ENCODE measurements at places on chromosomes 11 and 22.
A peak's percentile ranks its signal among the peaks of the same experiment; 100 is the strongest.

- no peak for DNase-seq
These were observed 153.3 kb upstream of the RAG2 start for GRCh38 chr11:36751335-36751781.

DNA sequence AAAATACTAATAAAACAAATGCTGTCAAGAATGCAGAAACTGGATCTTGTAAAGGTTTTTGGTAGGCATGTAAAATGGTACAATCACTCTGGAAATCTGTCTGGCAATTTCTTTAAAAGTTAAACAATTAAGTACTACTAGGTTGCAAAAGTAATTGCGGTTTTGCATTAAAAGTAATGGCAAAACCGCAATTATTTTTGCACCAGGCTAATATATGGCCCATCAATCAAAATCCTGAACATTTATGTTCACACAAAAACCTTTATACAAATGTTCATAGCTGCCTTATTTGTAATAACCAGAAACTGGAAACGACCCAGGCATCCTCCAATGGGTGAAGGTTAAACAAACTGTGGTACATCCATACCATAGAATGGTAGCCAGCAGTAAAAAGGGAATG is 24.6 kb upstream of the ZDHHC13 start:
- no peak for DNase-seq

DNA sequence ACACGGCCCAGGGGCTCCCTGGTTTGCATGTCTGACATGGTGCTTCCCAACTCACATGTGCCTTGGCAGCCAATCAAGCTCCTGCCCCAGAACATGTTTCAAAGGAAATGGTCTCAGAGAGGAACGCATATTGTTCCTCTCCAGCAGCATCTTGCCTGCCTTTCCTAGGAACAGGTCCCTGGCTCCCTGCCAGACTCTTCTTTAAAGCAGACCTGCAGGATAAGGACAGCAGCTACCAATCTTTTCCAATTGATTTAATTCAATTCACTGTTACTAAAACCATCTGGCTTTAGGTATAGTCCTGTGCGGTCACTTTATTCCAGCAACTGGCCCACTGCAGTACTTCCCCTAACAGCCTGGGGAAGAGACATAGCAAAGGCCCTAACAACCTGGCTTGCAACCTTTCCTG is 79.9 kb downstream of the AMBRA1 start:
- no peak for DNase-seq

- no peak for DNase-seq
These were observed 25.1 kb downstream of the ADAMTS8 start for GRCh38 chr11:130403271-130403804.

DNA sequence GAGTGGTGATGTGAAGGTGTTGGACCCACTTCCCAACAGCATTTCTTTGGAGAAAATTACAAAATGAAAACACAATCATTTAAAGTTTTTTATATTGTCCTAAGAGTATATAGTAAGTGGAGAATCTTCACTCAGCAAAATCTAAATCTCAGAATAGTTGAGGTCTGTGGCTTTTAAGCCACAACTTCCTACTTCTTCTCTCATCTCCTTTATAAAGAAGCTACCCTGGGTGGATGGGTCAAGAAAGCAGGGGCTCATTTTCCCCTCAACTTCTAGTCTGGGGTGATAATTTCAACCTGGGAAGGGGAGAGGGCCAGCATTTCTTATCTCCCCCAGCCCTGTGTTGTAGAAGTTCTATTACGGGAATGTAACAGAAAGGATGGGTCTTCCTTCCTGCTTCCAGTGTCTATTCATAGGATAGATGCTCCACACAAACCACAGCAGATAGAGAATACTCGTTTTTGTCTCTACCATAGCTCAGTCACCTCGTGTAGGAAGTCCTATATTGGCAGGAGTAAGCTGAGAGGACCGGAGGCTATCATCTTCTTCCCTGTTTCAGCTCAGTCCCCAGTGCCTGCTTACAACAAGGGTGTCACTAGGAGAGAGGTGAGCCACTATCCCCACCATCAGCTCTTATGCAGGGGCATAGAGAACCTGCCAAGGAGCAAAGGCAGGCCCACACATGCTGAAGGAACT is 341.5 kb downstream of the CASP12 start:
- DNase-seq, result no peak

GRCh38 chr11:35323076-35323868 is 96.1 kb downstream of the SLC1A2 start:
- DNase-seq, result no peak

DNA sequence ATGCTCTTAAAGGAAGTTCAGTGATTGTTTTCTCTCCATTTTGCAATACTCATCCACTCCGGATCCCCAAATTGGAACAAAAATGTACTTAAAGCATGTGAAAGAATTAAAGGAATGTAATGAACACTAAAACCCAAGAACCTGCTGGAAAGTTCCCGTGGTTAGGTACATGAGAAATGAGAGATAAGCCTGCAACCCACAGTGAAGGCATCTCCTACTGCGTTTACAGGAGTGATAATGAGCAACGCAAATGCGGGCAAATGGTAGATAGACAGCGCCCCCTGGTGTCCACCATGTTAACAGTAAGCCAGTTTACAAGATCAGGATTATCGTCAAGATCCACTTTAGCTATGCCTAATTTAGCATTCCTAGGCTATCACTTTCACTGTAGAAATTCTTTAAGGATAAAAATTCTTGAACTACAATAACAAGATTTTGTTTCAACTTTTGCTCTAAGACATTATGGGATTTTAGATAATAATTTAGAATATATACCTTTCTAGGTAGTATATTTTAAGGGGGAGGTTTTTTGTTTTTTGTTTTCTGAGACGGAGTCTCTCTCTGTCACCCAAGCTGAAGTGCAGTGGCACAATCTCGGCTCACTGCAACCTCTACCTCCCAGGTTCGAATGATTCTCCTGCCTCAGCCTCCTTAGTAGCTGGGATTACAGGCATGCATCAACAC is 29.9 kb downstream of the ALG9 start:
- peak; percentile 85 for DNase-seq

- DNase-seq, result no peak
These were observed 35.0 kb upstream of the SLC25A1 start for GRCh38 chr22:19213442-19214077.

GRCh38 chr11:32297611-32298011 is 137.7 kb downstream of the WT1 start:
- peak; percentile 61 for DNase-seq

DNA sequence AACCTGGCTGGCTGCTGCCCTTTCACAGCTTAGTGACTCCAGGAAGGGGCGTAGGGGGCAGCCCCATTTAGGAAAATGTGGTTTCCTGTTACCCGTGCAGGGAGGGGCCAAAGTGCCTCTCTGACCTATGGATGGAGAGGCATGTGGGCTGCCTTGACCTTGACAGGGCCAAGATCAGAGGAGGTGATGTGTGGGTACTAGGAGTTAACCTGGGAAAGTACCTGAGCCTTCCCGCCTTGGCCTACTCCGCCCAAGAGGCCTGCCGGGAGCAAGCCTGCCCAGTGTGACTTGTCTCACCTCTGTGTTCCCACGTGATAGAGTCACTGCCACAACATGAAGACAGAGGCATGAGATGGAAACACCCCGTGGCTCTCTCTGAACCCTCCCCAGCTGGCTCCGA is 33.4 kb downstream of the GRAMD4 start:
- no peak for DNase-seq

- DNase-seq, result no peak
These were observed 15.7 kb downstream of the RAC2 start for GRCh38 chr22:37228106-37229011.

- DNase-seq, result peak; percentile 73
These were observed 2.6 kb downstream of the C11orf21 start for GRCh38 chr11:2298795-2299761.

- no peak for DNase-seq
These were observed 36.1 kb downstream of the RRP8 start for GRCh38 chr11:6567371-6567745.
